WERI-Rb-1 (cell line): ENCODE measurements at places on chromosomes 12 and 14.

- DNase-seq, result no peak
Observed at GRCh38 chr14:60455875-60456274, 30.0 kb downstream of the C14orf39 start.

- DNase-seq, result no peak
Observed at GRCh38 chr12:45426294-45426693, 210.4 kb downstream of the ANO6 start.

GRCh38 chr12:109160873-109161272 lies 44.5 kb downstream of the ACACB start:
- DNase-seq, result no peak

- DNase-seq, result no peak
Observed at GRCh38 chr14:59371771-59372170, 93.4 kb downstream of the GPR135 start.

DNA sequence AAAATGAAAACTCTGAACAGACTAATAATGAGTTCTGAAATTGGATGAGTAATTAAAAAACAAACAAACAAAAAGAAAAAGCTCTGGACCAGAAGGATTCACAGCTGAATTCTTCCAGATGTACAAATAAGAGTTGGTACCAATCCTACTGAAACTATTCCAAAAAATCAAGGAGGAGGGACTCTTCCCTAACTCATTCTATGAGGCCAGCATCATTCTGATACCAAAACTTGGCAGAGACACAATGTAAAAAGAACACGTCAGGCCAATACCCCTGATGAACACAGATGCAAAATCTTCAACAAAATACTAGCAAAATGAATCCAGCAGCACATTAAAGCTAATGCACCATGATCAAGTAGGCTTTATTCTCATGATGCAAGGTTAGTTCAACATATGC lies 183.9 kb upstream of the CNOT2 start:
- no peak for DNase-seq

DNA sequence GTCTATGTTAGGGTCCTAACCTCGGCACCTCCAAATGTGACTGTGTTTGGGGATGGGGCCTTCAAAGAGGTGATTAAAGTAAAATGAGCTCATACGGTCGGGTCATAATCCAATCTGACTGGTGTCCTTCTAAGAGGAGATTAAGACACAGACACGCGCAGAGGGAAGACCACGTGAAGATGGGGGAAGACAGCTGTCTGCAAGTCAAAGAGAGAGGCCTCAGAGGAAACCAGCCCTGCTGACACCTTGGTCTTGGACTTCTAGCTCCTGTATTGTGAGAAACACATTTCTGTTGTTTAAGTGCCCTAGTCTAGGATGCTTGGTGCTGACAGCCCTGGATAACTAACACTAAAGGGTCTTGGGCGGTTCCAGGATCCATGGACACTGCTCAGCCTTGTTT lies 109.6 kb downstream of the DICER1 start:
- peak; percentile 76 for DNase-seq

GRCh38 chr14:22375321-22375930 lies 213.6 kb downstream of the DAD1 start:
- DNase-seq, result peak; percentile 16

DNA sequence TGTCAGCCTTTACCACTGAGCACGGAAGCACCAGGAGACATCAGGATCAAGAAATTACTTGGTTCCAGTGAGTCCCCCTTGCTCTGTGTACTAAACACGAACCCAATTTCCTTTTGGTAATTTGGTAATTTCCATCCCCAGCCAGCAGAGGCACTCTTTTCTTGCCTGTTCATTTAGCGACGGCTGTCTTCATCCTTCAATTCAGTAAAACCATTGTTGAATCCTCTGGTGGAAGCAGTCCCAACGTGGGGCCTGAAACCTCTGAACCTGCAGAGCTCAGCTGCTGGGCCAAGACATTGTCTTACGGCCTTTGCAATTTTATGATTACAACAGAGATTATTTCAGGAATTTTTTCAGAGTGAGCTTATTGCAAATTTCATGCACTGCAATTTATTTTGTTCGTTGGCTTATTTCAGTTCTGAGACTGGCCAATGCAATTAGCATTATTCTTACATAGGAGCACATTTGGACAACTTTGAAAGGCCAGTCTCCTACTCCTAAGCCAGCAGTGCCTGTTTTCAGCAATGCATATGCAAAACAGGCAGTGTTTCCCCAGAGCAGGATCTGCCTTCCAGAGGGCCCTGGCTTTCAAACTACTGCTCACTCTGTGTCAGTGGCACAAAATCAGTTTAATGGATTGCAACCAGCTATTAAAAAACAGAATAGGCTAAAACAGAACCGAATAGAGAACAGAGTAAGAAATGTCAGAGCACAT lies 372.9 kb upstream of the TMEM132C start:
- DNase-seq, result no peak

GRCh38 chr14:74391479-74391878 lies 34.5 kb downstream of the SYNDIG1L start:
- no peak for DNase-seq

- DNase-seq, result no peak
Observed at GRCh38 chr12:83018088-83018487, 331.4 kb downstream of the TMTC2 start.

DNA sequence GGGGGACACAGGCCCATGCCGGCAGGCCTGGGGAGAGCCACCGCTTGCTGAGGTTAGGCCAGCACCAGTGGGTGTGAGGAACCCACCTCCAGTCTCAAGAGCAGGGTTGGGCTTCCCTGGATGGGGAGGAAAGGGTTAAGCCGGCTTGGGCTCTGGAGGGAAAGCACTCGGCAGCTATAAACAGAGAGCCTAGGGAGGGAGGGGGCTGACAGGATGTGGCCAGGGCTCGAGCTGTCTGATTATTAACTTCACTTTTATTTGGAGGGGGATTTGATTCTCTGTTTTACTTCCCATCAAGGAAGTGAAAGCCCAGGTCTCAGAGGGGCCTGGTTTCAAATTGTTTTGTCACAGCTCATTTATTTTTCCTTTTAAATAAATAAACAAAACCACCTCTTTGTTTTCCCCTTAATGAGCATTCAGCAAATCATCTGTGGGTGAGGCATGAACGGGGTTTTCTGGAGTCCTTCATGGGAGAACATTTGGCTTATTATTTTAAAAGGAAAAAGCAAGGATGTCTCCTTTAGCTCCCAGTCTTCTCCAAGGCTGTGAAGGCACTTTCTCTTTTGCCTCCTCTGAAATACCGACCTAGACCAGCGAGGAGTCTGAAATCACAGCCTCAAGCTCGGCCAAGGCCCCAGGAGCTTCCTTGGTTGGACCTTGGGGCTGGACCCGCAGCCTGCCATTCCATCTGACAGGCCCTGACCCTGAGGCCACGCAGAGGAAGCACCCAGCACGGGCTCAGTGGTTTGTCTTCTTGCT lies 21.9 kb upstream of the ZFP36L1 start:
- DNase-seq, result peak; percentile 66

DNA sequence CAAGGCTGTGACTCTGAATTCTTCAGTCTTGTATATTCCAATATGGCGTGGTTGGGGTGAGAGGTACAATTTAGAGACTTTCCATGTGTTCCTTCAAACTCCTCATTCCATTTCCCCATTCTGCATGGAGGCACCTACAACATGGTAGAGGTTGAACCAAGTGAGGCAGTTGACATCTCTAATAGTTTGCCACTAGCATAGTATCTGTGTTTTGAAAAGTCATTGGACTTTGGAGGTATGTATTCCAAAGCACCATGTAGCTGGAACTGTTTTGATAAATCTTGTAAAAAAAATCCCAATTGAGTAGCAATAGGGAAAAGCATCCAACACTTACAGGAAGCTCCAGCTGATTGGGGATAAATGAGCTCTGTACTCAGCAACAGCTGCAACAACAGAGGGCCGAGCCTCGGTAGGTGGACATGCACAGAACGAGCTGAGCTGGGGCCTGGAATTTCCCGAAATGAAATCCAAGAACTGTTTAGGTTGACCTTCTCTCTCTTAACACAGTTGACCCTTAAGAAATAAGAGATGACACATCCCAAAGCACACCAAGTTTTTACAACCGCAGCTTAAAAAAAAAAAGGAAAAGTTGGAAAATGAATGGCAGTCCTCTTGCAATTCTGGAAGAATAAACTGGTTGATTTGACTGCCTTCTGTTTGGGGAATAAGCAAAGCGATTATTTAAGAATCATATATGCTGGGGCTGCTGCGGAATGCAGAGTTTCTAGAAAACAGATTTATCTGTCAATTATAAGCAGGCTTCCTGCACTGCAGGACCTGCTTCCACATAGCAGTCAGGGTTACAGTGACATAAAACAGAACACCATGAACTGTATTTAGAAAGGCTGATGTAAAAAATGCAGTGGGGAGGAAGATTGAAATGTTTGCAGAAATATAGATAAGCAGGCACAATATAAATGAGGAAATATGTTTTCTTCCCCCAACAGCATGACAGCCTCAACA lies 194.6 kb upstream of the KRR1 start:
- DNase-seq, result no peak

- no peak for DNase-seq
Observed at GRCh38 chr12:49762468-49762847, 21.1 kb downstream of the TMBIM6 start.

DNA sequence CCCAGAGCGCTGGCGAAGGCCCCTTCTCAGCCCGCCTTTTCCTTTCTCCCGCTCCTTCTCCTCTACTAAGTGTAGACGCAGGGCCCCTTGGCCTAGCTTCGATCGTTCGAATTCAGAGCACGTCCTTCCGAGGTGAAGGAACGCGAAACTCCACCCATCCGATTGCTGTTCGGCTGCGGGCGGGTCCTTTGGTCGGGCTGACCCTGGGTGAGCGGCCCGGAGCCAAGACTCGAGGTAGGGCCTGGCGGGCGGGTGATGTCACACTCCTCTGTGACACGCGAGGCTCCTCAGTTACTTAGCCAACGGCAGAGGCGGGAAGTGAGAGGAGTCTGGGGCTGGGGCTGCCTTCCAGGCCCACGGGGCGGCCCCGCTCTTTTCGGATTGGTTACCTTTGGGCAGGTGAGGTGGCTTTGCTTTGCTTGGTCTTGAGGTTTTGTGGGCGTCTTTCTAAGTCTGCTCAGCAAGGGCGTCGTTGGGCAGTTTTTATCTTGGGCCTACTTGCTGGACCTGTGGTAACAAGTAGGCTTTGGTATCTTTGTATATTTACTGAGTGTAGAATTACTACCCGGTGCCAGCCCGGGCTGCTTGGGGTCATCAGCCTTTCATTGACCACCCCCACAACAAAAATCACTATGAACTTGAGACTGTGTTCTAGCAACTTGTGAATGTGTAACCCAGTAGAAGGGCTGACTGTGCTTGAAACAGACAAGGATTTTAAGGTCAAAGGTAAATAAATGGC lies 694 bp downstream of the TMBIM6 start:
- peak; percentile 72 for DNase-seq

- no peak for DNase-seq
Observed at GRCh38 chr14:62289471-62289870, 527.3 kb downstream of the SNAPC1 start.

- no peak for DNase-seq
Observed at GRCh38 chr12:98470469-98471082, 44.8 kb upstream of the TMPO start.

DNA sequence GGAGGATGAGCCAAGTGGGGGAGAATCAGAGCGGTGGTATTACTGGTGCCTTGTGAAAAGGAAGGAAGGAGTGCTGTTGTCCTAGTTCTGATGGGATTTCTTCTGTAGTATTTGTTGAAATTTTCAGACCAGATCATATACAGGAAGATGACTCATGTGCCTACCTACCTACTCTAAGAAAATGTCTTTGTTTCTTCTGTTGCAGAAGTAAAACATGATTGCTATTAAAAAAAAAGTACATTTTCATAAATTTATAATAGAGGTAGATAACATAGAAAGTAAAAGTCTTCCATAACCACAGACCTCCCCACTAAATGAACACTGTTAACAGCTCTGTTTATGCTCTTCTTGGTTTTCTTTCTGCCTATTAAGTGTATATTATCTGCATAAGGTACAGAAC lies 26.9 kb downstream of the SAMD4A start:
- DNase-seq, result no peak

- DNase-seq, result no peak
Observed at GRCh38 chr12:107759410-107759809, 1.5 kb downstream of the PRDM4 start.

GRCh38 chr14:101235335-101236103 lies 325.8 kb upstream of the DIO3 start:
- DNase-seq, result peak; percentile 60

DNA sequence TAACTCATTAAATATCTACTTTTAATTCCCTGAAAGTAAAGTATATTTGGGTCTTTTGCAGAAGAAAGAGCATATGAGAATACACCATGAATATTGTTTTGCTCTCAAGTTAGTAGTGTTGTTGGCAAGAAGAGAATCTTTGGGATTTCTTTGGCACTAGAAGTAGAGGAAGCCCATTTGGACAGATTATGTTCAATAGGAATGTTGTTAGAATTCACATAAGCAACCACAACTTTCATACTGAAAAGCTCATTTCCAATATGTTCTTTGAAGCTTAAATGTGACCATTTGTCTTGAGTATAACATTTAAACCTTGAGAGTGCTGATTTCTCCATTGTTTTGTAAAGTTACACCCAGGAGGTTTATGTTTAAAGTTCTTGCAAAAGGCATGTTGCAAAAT lies 37.6 kb downstream of the PLEKHG7 start:
- no peak for DNase-seq

- no peak for DNase-seq
Observed at GRCh38 chr12:108610856-108611605, 13.1 kb upstream of the TMEM119 start.

GRCh38 chr14:69404883-69405282 lies 6.4 kb downstream of the SLC39A9 start:
- no peak for DNase-seq

GRCh38 chr12:79001404-79001803 lies 136.8 kb downstream of the SYT1 start:
- DNase-seq, result no peak

DNA sequence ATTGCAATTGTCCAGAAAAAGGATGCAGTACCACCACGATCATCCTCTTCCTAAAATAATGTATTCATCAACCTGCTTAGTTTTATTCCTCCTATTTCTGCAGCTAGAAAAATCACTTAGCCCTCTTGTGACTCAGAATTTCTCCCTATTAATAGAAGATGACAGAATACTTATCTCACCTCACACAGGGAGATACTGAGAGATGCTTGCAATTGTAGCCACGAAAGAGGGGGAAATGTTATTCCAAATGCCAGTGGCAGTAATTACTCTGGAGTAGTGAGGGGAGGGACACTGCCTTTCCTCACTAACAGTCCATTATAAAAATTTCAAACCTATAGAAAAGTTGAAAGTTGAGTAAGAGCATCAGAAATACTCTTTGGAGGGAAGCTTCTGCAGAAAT lies 11.8 kb upstream of the DUSP6 start:
- no peak for DNase-seq

GRCh38 chr12:124567673-124568373 lies 411 bp upstream of the NCOR2 start:
- peak; percentile 88 for DNase-seq

GRCh38 chr14:90816681-90817436 lies 629 bp upstream of the TTC7B start:
- DNase-seq, result peak; percentile 22

- DNase-seq, result peak; percentile 33
Observed at GRCh38 chr12:12442548-12443071, 85.7 kb downstream of the BORCS5 start.
